Calu3 (cell line): ENCODE measurements at places on chromosomes 1 and 21. TPM values are rescaled to one million over a fixed set of nuclear protein-coding genes. Genes with fewer than 3 reads are reported as not detected.

Gene OR2L13
- not detected in 2 replicates for total RNA-seq

Gene FAM20B
- 57.9 and 66.6 TPM in 2 replicates for total RNA-seq

Gene NGF
- not detected in 2 replicates for total RNA-seq

Gene RNU1-3
- total RNA-seq, result 1,678 and 1,905 TPM in 2 replicates

Gene GNL2
- 74.7 and 75.0 TPM in 2 replicates for total RNA-seq

Gene LRRC38
- total RNA-seq, result not detected in 2 replicates

Gene OR2L8
- not detected in 2 replicates for total RNA-seq

Gene LDLRAD1
- total RNA-seq, result 0.24 TPM in 1 of 2 replicates, not detected in the other

Gene SLC44A3
- total RNA-seq, result 32.0 and 34.5 TPM in 2 replicates

Gene ATP1B1
- 621 and 626 TPM in 2 replicates for total RNA-seq
